ENCODE measurements at places on chromosomes 5 and 9. TPM values are rescaled to one million over a fixed set of nuclear protein-coding genes. Genes with fewer than 3 reads are reported as not detected.

Gene MEIKIN
- total RNA-seq: not detected

Gene CDKN2B
- 16.8 TPM for total RNA-seq

Gene OTP
- not detected for total RNA-seq

Gene SLC36A2
- total RNA-seq: not detected

Gene TAF11L6
- not detected for total RNA-seq

Gene ARL14EPL
- not detected for total RNA-seq

Gene OGN
- total RNA-seq: 0.49 TPM

Gene SV2C
- total RNA-seq: not detected

Gene TTC16
- not detected for total RNA-seq

Gene HTR4
- not detected for total RNA-seq

Gene TAF1L
- total RNA-seq: not detected

Gene EIF4E1B
- not detected for total RNA-seq

Gene SPINK13
- total RNA-seq: not detected

Gene CERCAM
- 198 TPM for total RNA-seq

Gene SEC24A
- total RNA-seq: 34.0 TPM

Gene PHF24
- total RNA-seq: not detected

Gene TMEM8B
- total RNA-seq: 2.0 TPM
